ENCODE measurements at places on chromosomes 3 and 15.

DNA sequence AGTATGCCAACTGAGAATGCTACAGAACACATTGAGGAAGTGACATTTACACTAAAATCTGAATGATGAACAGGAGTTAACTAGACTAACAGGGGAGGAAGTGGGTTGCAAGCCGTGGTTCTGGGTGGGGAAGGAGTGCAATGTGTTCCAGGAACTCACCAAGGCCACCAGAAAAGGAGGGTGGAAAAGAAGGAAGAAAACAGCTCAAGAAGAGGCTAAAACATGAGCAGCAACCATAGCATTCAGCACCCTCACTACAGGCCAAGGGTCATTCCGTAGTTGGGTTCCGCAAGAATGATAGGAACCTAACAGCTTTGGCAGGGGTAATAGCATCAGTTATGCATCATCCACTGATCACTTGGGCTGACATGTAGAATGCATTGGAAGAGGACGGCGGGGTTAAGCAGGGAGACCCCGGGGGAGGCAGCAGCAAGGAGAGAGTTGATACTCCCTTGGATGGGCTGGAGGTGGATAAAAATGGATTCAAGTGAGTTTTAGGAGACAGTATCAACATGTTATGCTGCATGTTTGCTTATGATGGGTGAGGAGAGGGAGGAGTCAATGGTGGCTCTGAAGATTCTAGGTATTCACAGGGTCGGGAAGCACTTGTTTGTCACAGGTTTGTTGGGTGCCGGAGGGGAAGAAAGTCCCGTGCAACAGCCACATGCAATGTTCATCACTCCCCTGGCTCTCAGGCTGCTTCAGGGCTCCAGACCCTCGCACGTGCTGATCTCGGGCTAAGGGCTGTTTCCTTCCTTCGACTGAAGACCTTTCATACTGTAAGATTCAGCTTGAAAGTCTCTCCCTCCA is 53.2 kb downstream of the LIPC start:
- DNase-seq, result no peak

DNA sequence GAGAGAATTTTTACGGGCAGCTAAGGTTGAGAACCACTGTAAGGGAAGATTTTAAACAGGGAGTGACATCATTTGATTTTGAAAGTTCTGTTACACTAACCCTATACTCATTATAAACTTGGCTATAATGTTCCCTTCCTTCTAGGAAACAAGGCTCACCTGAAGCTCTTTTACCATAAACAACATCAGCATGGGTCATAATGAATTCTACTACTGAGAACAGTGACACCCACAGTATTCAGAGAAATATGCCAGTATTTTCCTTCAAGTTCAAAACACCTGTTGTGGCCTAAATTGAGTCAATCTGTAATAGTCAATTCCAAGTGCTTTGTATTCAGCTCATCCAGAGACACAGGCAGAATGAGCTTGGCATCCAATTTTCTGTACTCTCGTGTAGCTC is 175.3 kb upstream of the STT3B start:
- DNase-seq, result no peak

GRCh38 chr3:59690886-59691285 is 641.1 kb upstream of the CFAP20DC start:
- DNase-seq, result no peak

DNA sequence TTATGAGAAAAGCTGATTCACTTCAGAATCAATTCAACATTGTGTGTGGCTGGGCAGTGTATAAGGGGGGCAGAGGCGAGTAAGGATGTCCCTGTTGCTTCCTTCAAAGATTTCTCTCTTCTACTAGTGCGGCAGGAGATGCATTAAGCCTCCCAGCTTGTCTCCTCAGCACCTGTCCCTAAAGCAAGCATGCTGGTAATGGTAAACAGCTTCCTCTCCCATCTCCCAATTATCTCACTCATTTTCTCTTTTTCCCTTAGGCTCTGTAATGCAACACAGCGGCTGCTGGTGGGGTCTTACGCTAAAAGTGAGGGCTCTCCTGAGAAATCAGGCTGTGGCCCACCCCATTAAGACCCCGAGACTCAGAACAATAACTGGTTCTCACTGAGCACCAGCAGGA is 306.4 kb upstream of the ROPN1 start:
- no peak for DNase-seq

- peak; percentile 11 for DNase-seq
These were observed 18.5 kb downstream of the MINAR1 start for GRCh38 chr15:79450648-79451047.

GRCh38 chr3:141723255-141723654 is 14.8 kb upstream of the RNF7 start:
- no peak for DNase-seq

- no peak for DNase-seq
These were observed at the start of gene TMC3 for GRCh38 chr15:81373775-81374395. Gene TMC3, minus strand, starts transcription at chr15:81374213. Its CDS starts 136 bp downstream, at chr15:81374077.

DNA sequence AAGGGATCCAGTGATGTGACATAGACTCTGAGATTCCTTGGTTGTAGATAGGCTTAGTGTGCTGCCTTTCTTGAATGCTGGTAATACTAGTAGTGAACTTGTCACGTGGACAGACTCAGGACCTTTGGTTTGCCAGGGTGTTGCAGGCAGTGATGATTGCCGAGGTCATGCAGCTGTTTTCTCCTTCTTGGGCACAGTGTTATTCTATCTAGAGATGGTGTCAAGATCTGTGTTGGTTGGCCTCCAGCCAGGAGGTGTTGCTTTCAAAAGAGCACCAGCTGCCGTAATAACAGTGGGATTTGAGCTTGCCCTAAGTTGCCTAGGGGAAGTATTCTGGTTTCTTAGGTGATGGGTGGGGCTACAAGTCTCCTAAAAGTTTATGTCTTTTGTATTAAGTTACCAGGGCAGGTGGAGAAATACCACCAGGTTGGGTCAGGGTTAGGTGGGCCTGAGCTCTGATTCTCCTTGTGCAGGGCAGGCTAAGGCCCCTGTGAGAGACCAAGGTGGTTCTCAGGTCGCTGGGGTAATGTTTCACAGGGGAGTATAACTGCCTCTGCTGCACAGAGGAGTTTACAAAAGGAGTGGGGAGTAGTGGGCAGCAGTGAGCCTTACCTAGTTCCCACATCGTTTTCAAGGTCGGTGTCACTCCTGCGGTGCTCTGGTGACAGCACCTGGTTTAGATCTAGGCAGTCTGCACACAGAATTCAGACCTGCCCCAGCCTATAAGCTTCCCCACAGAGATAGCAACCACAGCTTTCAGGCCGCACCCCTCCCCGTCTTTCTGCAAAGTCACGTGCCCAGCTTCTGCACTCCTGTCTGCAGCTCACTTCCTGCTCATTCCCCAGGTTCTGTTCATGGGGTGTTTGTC is 350.3 kb downstream of the DOCK3 start:
- DNase-seq, result no peak

DNA sequence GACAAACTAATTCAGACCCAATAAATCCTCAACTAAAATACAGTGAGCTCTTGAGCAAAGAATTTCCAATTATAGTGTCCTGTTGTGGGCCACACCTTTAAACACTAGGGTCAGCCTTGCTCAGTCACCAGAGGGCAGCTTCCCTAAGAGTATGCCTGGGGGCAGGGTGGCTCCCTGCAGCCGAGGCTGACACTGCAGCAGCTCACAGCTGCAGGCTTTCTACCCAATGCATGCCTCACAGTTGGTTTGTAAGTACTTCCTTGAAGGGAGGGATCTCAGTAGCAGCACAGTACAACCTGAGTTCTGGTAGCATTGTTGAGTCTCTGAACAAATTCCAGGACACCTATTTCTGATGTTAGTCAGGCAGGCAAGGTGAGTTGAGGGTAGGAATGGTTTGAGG is 335.6 kb downstream of the TUSC7 start:
- peak; percentile 17 for DNase-seq

GRCh38 chr15:95265419-95265997 is 1034.1 kb downstream of the MCTP2 start:
- DNase-seq, result no peak

GRCh38 chr15:27183201-27183600 is 212.2 kb downstream of the GABRG3 start:
- DNase-seq, result no peak

- DNase-seq, result no peak
These were observed 74.2 kb upstream of the FNDC3B start for GRCh38 chr3:171965067-171965712.

DNA sequence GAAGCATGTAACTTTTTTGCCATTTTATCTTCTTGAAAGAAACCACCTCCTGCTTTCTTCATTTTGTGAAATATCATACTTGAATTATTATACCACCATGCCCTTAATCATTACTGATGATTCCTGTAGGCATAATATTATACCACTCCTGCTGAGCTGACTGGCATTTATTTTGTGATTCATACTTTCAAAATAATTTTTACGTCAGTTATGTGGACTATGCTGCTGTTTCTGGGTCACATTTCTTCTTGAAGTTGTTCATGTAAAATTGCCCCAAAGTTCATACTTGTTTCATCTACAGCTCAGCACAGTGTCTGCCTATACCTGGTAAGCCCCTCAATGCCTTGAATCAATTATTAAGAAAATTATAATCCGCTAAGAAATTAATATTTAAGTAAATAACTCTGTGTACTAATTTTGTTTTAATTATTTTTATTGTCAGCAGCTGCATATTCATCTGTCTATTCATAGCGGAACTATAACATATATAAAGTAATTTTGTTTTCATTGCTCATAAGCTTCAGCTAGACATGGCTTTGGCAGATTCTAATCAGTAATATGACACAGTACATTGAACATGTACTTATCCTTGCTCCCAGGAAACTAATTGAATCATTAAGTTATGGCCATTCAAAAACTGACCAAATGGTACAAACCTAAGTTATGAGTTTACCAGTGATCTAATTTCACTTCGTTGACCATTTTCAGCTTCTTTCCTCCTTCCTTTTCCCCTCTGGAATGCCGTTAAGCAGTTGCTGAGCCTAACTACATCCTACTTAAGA is 160.0 kb downstream of the NAALADL2 start:
- peak; percentile 14 for DNase-seq

DNA sequence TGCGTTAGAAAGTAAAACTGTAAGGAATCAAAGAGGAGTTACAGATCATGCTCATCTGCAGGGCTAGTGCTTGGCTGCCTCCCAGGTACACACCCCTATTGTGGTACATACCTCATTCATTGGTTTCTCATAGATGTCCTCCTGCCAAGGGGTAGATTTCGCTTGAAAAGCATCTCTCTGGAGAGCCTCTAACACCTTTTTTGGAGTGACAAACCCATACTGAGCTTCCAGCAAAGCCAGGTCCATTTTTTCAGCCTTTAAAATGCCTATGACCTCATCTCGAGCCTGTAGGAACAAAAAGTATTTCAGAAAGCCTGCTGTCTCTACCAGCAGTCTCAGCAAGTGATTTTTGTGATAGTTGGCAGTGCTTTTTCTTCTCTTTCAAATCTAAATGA is 112.1 kb downstream of the CMSS1 start:
- peak; percentile 13 for DNase-seq

DNA sequence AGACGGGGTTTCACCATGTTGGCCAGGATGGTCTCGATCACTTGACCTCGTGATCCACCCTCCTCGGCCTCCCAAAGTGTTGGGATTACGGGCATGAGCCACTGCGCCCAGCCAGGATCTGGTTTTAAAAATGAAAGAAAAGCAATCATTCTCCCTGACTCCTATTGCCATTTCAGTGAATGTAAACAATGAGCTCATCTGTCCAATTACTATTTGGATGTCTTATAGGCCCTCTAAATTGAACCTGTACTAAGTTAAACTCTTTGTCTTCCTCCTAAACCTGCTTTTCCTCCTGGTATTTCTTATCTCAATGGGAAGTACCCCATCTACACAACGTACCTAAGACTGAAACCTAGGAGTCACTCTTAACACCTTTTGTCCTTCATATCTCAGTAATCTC is 23.7 kb downstream of the PCYT1A start:
- no peak for DNase-seq

- DNase-seq, result no peak
These were observed 55.8 kb upstream of the OSTN start for GRCh38 chr3:191143224-191143623.

DNA sequence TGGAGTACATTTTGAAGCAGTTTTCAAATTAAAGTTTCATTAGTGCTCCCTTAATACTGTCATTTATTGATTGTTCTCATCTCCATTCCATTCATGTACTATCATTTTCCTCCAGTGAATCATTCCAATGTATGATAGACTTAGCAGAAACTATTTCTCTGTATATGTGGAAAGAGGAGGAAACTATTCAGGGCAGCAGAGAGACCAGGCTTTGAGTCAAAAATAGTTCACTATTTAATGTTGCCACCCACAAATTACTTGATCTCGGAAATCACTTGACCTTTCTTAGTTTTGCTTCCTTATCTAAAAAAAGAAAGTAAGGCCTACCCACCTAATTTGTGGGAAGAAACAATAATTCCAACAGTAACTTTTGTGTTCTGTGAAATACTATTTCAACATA is 610.5 kb upstream of the ZNF385D start:
- DNase-seq, result no peak

DNA sequence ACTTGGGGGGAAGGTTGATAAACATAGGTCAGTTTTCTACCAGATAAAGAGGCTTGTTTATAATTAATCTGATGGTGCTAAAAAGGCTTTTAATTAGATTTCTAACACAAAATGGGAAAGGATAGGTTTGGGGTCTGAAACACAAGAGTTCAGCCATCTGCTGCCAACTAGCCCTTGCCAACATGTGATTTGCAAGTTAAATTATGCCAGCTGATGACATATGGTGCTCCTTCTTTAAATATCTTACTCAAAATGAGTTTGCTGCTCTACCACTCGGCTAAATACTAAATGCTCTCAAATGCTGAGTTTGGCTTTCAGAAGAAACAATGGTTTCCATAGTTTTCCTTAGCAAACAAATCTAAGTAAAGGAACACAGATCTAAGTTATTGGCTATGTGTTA is 557.8 kb upstream of the CCDC54 start:
- DNase-seq, result no peak

DNA sequence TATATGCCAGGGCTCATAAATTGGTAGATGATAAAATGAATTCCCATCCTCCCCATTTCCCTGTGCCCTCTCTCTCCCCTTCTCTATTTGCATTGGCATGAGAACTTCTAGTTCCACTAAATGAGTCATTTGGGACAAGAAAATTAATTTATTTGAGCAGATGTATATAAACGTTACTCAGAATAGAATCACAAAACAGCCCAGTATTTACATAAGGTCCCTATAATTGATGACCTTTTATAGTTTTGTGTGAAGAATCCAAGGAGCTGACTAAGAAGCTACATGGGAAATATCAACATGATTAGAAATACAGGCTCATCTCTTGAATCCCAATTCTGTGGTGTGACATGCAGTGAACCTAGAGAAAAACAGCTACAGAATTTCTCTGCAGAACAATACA is 617.7 kb upstream of the NR2F2 start:
- DNase-seq, result peak; percentile 16

DNA sequence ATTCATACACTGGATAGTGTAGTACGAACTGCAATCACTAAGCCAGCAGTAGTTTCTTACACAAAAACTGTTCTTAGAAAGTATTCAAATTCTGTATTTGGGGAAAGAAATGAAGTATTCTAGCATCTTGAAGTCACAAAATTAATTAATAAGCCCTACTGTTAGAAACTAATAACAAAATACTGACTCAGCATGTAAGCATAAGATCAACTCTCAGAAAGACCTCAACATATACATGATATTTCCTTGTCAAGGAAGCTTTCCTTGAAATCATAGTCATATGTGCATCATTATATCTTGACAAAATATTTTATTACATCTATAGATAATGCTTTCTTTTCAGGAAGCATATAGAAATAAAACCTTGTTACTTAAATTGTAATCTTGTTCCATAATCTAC is 115.5 kb upstream of the GOLGA6L6 start:
- DNase-seq, result no peak

GRCh38 chr3:175163686-175164085 is 304.6 kb downstream of the NAALADL2 start:
- no peak for DNase-seq

- no peak for DNase-seq
These were observed 74.1 kb upstream of the MITF start for GRCh38 chr3:69665026-69665737.

Measured in ELR (cell line).